ENCODE measurements at places on chromosomes 11 and 22.

DNA sequence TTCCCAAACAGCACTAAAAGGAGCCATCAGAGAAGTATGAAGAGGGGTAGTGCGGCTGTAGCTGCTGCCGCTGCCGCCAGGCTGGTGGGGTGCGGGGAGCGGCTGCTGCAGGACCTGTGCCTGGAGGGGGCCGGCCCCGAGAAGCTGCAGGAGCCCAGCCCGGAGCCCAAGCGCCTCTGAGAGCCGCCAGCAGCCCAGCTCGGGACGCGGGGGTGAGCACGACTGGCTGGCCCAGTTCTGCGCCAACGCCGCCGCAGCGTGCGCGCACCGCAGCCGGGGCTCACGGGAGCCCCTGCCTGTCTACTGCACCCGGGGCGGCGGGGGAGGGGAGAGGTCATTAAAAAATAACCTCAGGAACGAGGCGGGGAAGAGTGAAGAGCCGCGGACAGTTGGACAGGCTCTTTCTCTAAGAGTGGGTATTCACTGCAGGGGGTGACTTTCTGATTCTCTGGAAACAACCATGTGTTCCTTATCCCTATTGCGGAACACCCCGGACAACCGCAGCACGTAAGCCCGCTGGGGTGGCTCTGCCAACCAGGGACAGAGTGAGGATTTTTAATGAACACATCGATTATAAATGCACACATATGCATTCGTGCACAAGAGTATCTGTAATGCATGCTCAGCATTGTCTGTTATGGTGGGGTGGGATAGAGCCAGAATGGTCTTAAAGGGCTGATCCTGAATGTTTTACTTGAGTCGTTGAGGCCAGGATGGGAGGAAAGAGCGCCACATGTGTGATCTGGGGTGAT is 453 bp downstream of the GAS2 start:
- DNase-seq: peak; percentile 9

DNA sequence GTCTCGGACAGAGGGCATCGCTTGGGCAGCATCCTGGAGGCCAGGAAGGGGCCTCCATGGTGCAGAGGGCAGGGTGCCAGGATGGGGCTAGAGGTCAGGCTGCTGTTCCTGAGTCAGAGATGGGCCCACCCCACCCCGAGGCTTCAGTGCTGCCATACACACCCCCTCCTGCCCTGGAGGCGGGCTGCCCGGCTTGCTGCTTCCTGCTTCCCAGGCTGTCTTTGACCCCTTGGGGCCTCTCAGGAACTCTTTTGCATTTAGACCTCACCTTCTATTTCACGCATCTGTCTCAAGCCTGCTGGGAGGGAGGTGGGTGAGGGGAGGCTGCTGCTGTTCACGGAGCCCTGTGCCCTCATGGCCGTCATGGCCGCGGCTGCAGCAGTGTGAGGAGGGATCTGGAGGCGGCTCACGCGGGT is 6.6 kb upstream of the GRAMD4 start:
- no peak for DNase-seq

GRCh38 chr22:35462498-35463230 is 62.7 kb downstream of the MCM5 start:
- DNase-seq: no peak

GRCh38 chr11:72411623-72412419 is 22.5 kb downstream of the CLPB start:
- DNase-seq: no peak

GRCh38 chr11:70226967-70227366 is 23.9 kb downstream of the FADD start:
- no peak for DNase-seq

GRCh38 chr11:102802341-102802740 is 4.4 kb upstream of the MMP1 start:
- peak; percentile 90 for DNase-seq

DNA sequence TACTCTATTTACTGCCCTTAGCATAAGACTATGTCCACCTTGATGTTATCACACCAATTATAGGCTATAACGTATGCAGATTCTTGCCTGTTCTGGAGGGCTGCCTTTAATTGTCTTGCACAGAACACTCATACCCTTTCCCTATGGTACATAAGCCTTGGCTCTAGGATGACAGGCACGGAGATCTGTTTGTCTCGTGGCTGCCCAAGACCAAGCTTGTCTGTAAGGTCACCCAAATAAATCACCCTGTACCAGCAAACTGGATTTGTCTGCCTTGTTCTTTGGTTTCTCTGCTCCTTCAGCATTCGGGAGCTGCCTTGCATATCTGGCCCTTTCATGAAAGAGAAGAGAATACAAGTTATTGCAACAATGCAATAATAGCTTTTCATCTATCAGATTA is 7.5 kb upstream of the TSGA10IP start:
- no peak for DNase-seq

DNA sequence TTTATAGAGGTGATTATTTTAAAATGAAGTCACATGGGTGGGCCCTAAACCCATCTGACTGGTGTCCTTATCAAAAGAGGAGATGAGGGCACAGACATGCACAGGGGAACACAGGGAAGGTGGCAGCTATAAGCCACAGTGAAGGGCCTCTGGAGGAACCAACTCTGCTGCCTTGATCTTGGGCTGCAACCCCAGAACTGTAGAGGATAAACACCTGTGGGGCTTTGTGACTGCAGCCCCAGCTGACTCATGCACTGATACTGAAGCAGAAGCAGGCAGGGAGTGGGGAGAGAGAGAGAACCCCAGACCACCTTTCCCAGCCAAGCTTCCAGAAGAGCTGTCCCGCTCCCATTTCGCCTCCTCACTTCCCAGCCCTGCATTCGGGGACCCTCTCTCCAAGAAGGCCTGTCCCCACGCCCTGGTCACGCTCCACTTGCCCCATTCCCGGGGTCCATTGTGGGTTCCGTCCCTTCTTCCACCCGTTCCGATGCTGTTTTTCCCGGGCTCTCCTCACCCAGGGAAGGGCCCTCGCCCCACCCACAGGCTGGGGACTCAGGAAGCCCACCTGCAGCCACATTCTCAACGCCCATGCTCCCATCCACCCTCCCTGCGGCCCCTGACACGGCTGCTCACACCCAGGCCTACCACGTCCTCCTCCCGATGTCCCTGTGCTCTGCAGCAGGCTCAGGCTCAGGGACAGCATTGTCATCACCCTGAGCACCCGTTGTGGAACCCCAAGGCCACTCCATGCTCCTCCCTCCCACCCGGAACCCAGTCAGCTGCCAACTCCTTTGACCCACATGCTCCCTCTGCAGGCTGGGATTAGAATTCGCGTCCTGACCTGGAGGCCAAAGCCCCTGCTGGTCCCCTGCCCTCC is 90.8 kb upstream of the SHANK2 start:
- DNase-seq: peak; percentile 10

GRCh38 chr11:44623341-44623730 is 57.9 kb downstream of the CD82 start:
- no peak for DNase-seq

DNA sequence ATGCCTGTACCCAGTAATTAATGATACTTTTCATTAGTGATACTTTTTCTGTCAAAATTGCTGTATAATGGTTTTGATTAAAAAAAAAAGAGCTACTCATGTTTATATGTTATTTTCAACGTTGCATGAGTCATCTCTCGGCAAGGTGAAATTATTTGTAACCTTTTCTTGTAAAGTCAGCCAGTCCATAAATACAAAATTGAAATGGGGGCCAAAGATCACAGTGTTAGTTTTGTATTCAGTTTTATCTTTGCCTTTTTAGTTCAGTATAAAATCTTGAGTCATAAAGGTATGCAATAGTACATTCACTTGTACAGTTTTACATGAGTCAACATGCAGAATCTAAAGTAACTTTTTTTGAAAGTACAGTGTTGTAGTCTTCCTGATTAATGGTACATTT is 4.3 kb downstream of the ARHGEF12 start:
- DNase-seq: peak; percentile 47

GRCh38 chr11:119155733-119156492 is 7.1 kb downstream of the ABCG4 start:
- no peak for DNase-seq

DNA sequence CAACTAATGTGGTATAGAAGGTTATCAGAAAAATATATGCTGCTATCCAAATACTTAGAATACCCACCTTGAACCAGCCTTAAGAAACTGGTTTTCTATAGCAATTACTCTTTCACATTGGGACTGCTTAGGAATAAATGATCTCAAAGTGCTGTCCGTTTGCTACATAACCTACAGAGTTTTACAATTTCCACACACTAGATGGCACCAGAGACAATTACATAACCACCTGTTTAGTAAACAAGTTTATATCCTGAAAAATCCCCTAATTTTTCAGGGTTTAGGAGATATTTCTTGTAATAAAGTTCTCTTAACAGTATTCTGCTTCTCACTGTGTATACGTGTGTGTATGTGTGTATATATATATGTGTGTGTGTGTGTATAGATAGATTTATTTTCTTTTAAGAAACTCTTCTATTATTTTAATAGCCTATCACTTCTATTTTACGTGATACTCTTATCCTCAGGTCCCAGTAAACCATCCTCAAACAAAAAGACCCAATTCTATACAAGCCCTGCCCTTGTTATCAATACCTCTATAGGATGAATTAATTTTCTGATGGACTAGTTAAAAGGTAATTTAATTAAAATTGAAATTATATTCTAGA is 6.7 kb upstream of the OR5I1 start:
- peak; percentile 27 for DNase-seq

GRCh38 chr22:43296276-43296902 is 46.8 kb downstream of the SCUBE1 start:
- DNase-seq: no peak

GRCh38 chr11:59224351-59224928 is 11.7 kb upstream of the MPEG1 start:
- peak; percentile 38 for DNase-seq

DNA sequence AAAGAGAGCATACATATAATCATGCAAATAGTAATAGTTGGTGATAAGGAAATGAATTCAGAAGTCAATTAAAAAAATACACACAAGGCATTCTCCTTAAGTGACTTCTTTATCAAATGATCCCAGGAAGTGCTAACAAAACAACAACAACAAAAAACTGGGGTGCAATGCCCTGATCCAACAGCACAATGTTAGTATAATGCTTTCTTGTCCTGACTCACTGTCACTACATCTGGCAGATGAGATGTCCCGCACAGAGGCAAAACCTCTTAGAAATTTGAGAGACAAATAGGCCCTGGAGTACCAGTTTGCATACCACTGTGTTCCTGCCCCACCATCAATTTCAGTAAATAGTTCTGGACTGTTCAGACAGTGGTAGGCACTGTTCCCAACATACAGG is 11.0 kb upstream of the AMBRA1 start:
- DNase-seq: no peak

- no peak for DNase-seq
Measured at GRCh38 chr11:74630043-74630442, 37.7 kb downstream of the POLD3 start.

- no peak for DNase-seq
Measured at GRCh38 chr11:5245155-5245554, 4.5 kb downstream of the HBG1 start.

DNA sequence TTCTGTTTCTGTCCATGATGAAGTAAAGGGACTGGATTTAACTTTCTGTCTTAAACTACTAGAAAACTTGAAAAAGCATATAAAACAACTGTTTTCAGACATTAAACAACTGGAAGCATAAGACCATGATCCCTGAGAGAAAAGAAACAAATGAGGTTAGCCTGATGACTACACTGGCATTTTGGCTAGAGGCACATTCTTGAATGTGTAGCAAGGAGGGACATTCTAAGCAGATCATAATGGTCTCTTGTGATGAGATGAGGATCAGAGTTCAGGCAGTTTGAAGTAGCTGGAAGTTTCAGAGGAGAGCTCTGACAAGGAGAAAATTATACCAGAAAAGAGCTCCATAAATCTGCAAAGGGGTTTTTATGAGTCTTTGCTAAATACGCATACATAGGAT is 75.4 kb downstream of the AASDHPPT start:
- DNase-seq: peak; percentile 22

GRCh38 chr11:103623933-103624332 is 412.5 kb upstream of the DDI1 start:
- no peak for DNase-seq

DNA sequence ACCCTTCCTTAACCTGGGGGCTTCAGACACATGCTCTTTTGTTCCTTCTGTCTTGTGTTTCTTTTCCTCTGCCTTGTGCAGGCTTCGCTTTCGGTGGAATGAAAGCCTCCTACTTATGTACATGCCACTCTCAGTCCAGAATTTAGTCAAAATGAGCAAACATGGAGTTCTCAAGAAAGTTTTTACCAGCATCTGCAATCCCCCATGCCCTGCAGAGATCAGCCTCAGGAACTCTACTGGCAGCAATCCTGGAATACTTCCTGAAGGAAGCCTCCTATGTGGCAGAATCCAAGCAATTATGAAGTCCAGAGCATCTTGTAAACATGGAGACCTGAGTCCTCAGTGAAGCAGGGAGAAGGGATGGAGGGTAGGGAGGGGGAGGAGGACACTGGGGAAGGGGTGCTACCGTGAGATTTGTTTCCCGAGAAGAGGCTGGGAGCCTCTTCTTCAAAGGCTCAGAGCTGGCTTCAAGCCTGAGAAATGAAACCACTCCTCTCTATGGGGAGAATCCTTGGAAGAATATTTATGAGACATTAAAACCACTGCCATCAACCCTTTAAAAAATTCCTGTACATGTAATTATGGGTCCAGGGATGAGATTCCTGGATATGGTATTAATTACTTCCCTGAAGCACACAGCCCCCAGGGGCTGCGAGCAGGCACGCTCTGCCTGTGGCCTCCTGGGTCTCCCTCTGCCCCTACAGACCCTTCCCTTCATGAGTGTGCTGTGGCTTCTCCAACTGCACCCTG is 58.4 kb downstream of the TENM4 start:
- no peak for DNase-seq

DNA sequence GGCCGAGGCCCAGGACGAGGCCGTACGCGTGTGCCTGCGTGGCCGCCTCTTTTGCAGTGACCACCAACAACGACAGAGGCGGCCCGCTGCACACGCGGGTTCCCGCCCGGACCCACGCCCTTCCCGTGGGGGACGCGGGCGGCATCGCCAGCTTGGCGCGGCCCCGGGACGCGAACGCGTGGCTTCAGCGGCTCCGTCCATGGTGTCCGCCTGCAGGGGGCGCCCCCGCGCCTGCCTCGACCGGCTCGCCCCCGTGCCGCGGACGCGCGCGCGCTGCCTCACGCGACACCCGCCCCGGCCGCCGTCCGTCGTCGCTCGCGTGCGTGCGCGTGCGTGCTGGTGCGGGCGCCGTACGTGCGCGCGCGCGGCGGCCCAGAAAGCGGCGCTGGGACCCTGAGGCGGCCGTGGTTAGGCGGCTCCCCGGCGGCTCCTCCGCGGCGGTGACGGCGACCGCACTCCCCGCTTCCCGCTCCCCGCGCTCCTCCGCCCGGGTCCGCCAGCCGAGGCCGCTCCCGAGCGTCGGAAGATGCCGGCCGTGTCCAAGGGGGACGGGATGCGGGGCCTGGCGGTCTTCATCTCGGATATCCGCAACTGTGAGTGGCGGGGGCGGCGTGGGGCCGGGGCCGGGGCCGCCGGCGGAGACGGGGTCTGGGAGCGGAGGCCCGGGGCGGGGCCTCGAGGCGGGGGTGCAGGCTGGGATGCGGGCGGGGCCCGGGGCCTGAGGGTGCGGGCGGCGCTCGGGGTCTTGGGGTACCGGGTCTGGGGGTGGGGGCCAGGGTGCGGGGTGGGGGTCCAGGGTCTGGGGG is at the start of gene AP2A2:
TSS of gene AP2A2 (plus strand) at position 375 of the 806 bp plus-strand sequence. CDS start at position 527, 152 bp downstream.
- peak; percentile 91 for DNase-seq

GRCh38 chr22:30001459-30001858 is 78.8 kb upstream of the HORMAD2 start:
- DNase-seq: no peak

Measured in iris pigment epithelial cell (primary cell).